ENCODE measurements at places on chromosomes 2 and 18.

GRCh38 chr2:156657809-156658208 is 221.6 kb downstream of the GPD2 start:
- no peaks in the 10 kb centered on the region for H3K27me3 ChIP-seq
- no peaks in the 10 kb centered on the region for H3K36me3 ChIP-seq
- H3K4me1 ChIP-seq = no peaks in the 10 kb centered on the region
- no peak overlapping the region for H3K4me3 ChIP-seq

DNA sequence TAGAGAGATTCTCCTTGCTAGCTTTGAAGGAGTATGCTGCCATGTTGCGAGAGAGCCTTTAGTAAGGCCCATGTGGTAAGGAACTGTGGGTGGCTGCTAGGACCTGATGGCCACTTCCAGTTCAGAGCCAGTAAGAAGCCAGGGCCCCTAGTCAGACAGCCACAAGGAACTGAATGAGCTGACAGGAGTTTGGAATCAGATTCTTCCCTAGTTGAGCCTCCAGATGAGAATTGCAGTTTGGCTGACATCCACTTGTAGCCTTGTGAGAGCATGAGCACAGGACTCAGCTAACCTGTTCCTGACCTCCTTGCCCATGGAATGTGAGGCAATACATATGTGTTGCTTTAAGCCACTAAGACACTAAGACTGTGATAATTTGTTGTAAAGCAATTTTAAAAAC is 1.2 kb upstream of the WDR7 start:
- H3K27ac ChIP-seq = no peak overlapping the region
- peaks cover 6% of the 10 kb centered on the region for H3K4me1 ChIP-seq
- DNase-seq = no peak
- no peak overlapping the region for H3K4me3 ChIP-seq

DNA sequence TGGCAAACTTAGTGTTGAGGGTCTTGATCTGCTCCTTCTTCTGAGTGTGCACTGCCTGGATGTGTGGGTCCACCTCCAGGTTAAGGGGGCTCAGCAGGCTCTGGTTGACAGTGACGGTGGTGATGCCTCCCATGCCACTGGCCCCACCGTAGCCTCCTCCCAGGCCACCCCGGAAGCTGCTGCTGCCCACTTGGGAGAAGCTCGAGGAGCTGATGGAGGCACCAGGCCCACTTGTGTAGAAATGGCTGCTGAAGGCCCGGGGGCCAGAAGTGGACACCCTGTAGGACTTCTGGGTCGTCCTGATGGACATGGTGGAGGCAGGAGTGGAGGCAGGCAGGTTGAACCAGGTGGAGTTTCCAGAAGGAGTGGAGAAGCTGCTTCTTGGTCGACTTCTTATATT is 6.4 kb upstream of the DUSP19 start:
- H3K36me3 ChIP-seq = no peaks in the 10 kb centered on the region
- H3K4me1 ChIP-seq = no peaks in the 10 kb centered on the region
- no peak overlapping the region for H3K4me3 ChIP-seq
- H3K27me3 ChIP-seq = no peaks in the 10 kb centered on the region

GRCh38 chr18:22879293-22879692 is 53.8 kb upstream of the RBBP8 start:
- no peak overlapping the region for H3K27ac ChIP-seq
- no peaks in the 10 kb centered on the region for H3K4me1 ChIP-seq

GRCh38 chr2:75310876-75311275 is 111.6 kb upstream of the TACR1 start:
- no peaks in the 10 kb centered on the region for H3K4me1 ChIP-seq
- no peak overlapping the region for H3K4me3 ChIP-seq
- H3K36me3 ChIP-seq = no peaks in the 10 kb centered on the region
- H3K27ac ChIP-seq = no peak overlapping the region
- no peak for DNase-seq

GRCh38 chr2:30775833-30776232 is 31.4 kb downstream of the CAPN13 start:
- no peaks in the 10 kb centered on the region for H3K27me3 ChIP-seq
- H3K27ac ChIP-seq = no peak overlapping the region
- H3K4me1 ChIP-seq = no peaks in the 10 kb centered on the region
- H3K4me3 ChIP-seq = no peak overlapping the region

GRCh38 chr2:144944546-144945220 is 424.8 kb upstream of the ZEB2 start:
- H3K27ac ChIP-seq = no peak overlapping the region
- no peaks in the 10 kb centered on the region for H3K4me1 ChIP-seq
- H3K27me3 ChIP-seq = no peaks in the 10 kb centered on the region
- no peak overlapping the region for H3K4me3 ChIP-seq
- no peak for DNase-seq

GRCh38 chr2:42752314-42752713 is 11.6 kb downstream of the OXER1 start:
- H3K27me3 ChIP-seq = no peaks in the 10 kb centered on the region
- H3K4me3 ChIP-seq = no peak overlapping the region

DNA sequence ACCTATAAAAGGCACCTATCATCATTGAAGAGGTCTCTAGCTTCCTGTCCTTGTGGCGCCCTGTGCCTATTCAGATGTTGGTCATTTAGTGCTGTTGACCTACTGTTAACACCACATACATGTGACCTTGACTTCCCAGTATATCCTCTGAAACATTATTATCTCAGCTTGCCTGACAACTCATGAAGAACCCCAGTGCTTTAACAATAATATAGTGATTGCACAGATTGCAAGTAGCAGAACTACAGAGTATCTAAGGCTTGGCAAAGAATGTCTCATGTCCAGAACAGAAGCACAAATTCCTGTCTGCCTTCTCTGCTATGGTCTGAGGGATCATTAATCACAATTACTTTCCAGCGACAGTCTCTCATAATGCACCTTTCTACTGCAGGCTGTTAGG is 165.3 kb downstream of the LCLAT1 start:
- no peak overlapping the region for H3K4me3 ChIP-seq
- H3K27ac ChIP-seq = no peak overlapping the region
- no peak for DNase-seq
- no peaks in the 10 kb centered on the region for H3K27me3 ChIP-seq

GRCh38 chr2:109410039-109410815 is 203.5 kb downstream of the SEPTIN10 start:
- H3K36me3 ChIP-seq = no peaks in the 10 kb centered on the region
- no peak overlapping the region for H3K4me3 ChIP-seq
- no peaks in the 10 kb centered on the region for H3K27me3 ChIP-seq
- no peak for DNase-seq
- no peaks in the 10 kb centered on the region for H3K4me1 ChIP-seq

GRCh38 chr18:78497641-78498040 is 482.0 kb upstream of the SALL3 start:
- H3K27ac ChIP-seq = no peak overlapping the region
- no peak for DNase-seq
- H3K4me3 ChIP-seq = no peak overlapping the region
- no peaks in the 10 kb centered on the region for H3K4me1 ChIP-seq
- H3K27me3 ChIP-seq = no peaks in the 10 kb centered on the region

DNA sequence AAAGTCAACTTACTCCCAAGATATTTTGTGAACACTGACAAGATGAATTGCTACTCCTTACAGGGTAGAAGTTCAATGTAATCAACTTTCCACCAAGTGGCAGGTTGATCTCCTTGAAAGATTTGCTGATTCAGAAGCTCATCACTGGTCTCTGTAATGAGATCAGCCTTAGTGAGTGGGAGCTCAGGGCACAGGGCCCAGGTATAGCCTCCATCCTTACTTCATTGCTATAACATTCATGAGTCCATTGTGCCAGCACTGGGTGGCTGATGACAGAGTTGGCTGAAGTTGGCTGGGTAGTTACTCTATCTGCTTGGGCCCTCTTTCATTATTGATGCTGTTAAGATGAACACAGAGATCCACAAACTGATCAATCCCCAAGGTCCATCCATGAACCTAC is 379.0 kb downstream of the IRS1 start:
- no peak overlapping the region for H3K4me3 ChIP-seq
- H3K36me3 ChIP-seq = no peaks in the 10 kb centered on the region
- no peaks in the 10 kb centered on the region for H3K27me3 ChIP-seq
- DNase-seq = no peak
- H3K4me1 ChIP-seq = no peaks in the 10 kb centered on the region

- H3K4me3 ChIP-seq = no peak overlapping the region
- H3K4me1 ChIP-seq = no peaks in the 10 kb centered on the region
- H3K27ac ChIP-seq = no peak overlapping the region
- no peaks in the 10 kb centered on the region for H3K36me3 ChIP-seq
- no peaks in the 10 kb centered on the region for H3K27me3 ChIP-seq
Measured at GRCh38 chr2:33118651-33119050, 171.9 kb downstream of the LTBP1 start.

- no peak for DNase-seq
- no peaks in the 10 kb centered on the region for H3K27me3 ChIP-seq
- peak overlapping the region; percentile 84 for H3K27ac ChIP-seq
- peaks cover 15% of the 10 kb centered on the region for H3K4me1 ChIP-seq
Measured at GRCh38 chr2:237702441-237703391, 75.3 kb downstream of the LRRFIP1 start.

DNA sequence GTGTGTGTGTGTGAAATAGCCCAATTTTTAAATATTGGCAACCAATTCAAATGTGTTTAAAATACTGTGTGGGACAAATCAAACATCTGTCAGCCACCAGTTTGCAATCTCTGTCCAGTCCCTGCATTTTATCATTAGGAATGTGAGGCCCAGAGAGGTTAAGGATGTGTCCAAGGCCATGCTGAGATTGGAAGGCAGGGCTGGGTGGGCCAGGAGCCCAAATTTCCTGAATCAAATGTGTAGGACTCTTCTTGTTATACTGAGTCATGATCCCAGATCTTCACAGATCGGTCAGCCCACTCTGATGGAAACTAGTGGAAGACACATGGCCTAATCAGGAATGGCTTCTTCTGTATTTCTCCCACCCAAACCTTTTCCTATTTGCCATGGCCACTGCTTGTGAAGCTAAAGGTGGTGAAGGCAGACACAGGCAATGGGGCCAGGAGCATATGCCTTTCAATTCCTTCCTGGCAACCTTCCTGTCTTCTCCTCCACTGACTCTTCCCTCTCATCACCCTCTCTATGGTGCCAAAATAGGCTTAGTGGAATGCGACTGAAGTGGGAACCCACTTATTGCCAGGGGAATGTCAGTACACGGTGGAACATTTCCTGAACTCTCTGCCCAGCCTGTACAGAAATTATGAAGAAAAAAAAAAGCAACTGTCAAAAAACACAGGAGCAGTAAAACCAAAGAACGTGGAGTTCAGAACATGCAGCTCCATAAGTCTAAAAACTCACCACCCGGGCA is 35.5 kb downstream of the ZEB2 start:
- DNase-seq = no peak
- no peaks in the 10 kb centered on the region for H3K36me3 ChIP-seq
- no peak overlapping the region for H3K4me3 ChIP-seq
- H3K27ac ChIP-seq = no peak overlapping the region
- no peaks in the 10 kb centered on the region for H3K4me1 ChIP-seq

GRCh38 chr2:135546436-135546835 is 15.2 kb downstream of the R3HDM1 start:
- H3K36me3 ChIP-seq = no peaks in the 10 kb centered on the region
- H3K4me1 ChIP-seq = no peaks in the 10 kb centered on the region
- H3K27ac ChIP-seq = no peak overlapping the region
- H3K27me3 ChIP-seq = no peaks in the 10 kb centered on the region

DNA sequence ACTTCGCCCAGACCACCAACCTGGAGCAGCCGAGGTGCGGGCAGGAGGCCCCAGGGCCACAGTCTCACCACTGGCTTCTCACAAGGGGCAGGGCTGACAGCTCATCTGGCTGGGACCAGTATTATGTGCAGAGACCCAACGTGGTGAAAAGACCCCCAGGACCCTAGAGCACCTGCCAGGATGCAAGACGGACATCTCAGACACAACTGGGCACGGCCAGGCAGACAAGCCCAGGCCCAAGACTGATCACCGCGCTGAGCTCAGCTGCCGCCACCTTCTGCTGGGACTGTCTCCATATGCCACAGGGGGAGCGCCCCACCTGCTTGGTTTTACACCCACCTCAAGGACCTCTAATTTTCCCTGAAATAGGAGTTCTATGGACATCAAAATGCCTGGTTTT is 23.2 kb downstream of the HDAC4 start:
- H3K4me3 ChIP-seq = no peak overlapping the region
- no peaks in the 10 kb centered on the region for H3K36me3 ChIP-seq
- no peak for DNase-seq
- no peaks in the 10 kb centered on the region for H3K27me3 ChIP-seq

DNA sequence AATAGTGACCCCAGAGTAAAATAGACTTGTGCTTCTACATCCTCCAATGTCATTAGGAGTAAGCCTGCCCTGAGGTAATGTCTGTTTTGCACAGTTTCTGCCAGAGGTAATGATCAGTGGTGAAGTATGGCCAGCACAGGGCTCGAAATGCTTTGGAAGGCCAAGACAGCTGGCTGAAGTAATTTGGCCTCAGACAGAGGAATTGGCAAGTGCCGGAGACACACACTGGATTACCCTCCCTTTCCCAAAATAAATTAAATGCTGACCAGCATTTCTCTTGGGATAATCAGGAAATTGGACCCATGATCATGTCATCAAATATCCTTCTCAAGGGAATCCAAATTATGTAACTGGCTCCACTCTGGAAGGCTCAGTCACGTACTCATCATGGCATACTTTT is 379.0 kb upstream of the CHST9 start:
- H3K4me3 ChIP-seq = no peak overlapping the region
- no peaks in the 10 kb centered on the region for H3K4me1 ChIP-seq
- no peak for DNase-seq

DNA sequence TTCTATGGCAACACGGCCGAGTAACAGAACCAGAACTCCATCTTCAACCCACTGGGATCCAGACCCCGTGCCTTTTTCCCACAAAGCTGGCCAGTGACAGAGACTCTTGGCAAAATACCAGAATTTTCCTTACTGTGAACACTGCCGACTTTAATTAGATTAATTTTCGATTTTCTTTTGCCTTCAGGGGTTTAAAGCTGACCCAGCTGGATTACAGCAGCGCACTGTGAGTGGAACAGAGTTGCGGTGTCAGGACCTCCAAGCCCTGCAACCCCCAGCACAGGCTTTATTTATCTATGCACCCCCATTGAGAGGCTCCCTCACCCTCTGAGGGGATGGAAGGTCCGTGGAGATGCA is 36.4 kb downstream of the CTIF start:
- H3K4me1 ChIP-seq = no peaks in the 10 kb centered on the region
- no peaks in the 10 kb centered on the region for H3K27me3 ChIP-seq
- no peaks in the 10 kb centered on the region for H3K36me3 ChIP-seq
- H3K4me3 ChIP-seq = no peak overlapping the region
- no peak overlapping the region for H3K27ac ChIP-seq

- DNase-seq = peak; percentile 50
- no peak overlapping the region for H3K4me3 ChIP-seq
- no peak overlapping the region for H3K27ac ChIP-seq
- no peaks in the 10 kb centered on the region for H3K36me3 ChIP-seq
- H3K27me3 ChIP-seq = no peaks in the 10 kb centered on the region
Measured at GRCh38 chr2:10760794-10761504, 39.5 kb downstream of the ATP6V1C2 start.

Measured in kidney (tissue), 22 donors.